ENCODE measurements at places on chromosomes 1 and 21.

GRCh38 chr1:92367496-92367895 is 68.6 kb downstream of the RPAP2 start:
- DNase-seq, result no peak

DNA sequence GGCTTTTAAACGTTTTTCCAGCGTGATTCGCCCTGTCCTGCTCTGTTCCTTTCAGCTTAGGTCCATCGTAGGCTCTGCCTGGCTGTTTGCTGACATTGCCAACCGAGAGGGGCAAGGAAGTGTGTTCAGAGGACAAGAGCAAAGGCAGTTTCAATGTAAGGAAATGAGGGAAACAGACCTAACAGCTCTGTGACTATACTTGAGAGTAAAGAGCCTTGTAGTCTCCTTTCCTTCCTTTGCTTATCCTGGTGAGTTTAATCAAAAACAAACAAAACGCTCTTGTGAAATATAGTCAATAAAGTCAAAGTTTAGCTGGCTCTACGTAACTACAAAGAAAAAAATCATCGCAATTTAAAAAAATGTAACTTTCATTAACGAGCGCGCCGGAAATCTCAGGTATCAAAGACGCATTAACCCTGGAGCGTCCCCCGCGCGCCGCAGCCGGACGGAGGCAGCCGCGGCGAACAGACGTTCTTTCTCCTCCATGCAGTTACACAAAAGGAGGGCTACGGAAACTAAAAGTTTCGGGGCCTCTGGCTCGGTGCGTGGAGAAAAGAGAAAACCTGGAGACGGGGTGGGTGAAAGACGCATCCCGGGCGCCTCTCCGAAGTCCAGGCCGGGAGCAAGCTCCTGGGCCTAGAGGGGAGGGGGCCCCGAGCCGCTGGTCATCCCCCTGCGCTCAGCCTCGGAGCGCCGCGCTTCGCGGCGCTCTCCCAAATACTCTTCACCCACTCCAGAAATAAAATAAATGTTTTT is 617 bp upstream of the ADGRL2 start:
- no peak for DNase-seq

- DNase-seq, result no peak
Measured at GRCh38 chr1:215055281-215055935, 27.1 kb upstream of the KCNK2 start.

DNA sequence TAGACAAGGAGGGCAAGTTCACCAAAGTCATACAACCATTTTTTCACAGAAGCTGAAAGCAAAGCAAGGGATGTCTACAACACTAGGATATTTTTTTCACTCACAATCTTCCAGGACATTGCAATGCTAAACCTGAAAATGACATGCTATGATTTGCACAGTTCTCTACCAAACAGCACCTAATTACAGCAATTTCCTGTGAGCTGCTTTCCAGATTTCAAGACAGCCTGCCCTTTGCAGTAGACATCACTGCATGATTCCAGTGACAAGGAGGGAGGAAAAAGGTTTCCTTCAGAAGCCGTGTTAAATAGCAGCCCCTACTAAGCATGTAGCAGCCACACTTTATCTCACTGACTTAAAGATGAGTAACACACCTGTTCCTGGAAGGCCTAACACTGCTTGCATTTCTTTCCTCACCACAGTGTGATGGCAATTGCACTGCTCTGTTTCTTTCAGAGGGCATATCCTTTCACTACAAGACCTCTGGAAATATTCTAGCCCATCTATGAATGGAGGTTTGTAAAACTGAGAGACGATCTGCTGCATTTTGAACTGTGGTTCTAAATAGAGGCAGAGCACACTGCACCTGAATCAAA is 97.1 kb downstream of the DUSP10 start:
- DNase-seq, result no peak

DNA sequence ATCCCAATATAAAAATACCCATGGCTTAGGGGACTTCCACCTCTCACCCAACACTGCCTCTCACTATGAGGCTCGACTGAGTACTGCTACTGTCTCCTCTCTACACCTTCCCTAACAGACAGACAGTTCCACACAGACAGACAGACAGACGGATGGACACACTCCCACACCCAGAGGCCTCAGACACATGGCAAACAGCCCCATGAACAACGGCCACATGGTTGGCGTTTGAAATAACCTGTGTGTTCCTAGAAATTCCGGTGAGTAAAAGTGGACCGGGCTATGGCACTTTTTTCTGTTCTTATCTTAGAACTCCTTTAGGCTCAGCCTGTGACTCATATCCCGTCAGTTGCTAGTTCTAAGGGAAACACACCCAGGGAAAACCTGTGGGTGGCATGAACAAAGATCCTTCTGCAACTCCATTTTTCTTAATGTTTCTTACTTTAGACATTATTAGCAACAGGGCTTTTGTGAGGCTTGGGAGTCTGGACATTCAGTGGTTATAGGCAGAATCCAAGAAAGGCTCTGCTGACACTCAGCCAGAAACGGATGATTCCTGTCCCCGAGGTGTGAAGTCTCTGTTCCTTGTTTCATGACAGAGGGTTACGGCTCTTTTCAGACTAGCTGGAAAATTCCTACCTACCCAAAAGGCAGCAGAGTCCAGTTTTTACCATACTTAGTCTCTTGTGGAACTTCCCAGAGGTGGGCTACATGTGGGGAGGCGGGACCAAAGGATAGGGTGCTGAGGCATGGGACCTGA is 90.5 kb upstream of the TLR5 start:
- no peak for DNase-seq

DNA sequence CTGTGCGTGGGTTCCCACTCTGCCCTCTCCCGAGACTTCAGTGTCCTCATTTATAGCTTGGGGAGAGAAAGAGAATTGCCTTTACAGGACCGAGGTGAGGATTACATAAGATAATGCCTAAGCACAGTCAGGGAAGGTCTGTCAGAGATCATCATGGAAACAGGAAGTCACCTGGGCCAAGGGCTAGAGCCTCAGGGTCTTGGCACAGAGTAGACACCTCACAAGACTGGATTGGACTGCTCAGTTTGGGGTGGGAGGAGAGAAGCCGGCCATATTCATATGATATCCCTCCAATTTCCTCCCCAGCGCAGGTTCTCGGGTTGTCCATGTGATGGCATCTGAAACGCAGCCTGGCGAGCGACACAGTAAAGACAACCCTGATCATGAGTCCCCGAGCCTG is 3.8 kb downstream of the CNR2 start:
- DNase-seq, result no peak
